ENCODE measurements at places on chromosomes 12 and 14. TPM values are rescaled to one million over a fixed set of nuclear protein-coding genes. Genes with fewer than 3 reads are reported as not detected.

Gene CCDC60
- not detected for total RNA-seq

Gene KERA
- not detected for total RNA-seq

DNA sequence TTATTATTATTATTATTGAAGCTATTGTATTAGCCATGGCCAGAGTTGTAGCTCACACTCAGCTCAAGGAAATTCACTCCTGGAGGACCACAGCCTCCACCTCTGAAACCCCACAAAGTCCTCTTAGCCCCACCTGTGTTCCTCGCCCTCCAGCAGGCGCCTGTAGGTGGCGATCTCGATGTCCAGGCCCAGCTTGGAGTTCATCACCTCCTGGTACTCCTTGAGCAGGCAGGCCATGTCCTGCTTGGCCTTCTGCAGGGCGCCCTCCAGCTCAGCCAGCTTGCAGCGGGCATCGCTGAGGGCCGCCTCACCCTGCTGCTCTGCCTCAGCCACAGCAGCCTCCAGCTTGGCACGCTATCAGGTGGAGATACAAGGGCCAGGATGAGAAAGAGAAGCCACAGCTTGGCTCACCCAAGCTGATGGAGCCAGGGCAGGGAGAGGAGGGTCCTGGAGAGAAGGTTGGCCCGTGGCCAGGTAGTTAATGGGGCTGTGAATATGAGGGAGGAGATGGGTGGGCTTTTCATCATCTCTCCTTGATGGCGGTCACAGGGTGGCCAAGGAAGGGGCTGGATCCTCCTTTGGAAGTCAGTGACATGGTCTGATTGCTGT is 5.1 kb downstream of the KRT85 start:
- H3K36me3 ChIP-seq, result no peaks in the 10 kb centered on the region
- no peak for DNase-seq
- H3K27ac ChIP-seq, result no peak overlapping the region
- peaks cover 12% of the 10 kb centered on the region for H3K4me1 ChIP-seq
- no peaks in the 10 kb centered on the region for H3K27me3 ChIP-seq
- no peak overlapping the region for H3K4me3 ChIP-seq

DNA sequence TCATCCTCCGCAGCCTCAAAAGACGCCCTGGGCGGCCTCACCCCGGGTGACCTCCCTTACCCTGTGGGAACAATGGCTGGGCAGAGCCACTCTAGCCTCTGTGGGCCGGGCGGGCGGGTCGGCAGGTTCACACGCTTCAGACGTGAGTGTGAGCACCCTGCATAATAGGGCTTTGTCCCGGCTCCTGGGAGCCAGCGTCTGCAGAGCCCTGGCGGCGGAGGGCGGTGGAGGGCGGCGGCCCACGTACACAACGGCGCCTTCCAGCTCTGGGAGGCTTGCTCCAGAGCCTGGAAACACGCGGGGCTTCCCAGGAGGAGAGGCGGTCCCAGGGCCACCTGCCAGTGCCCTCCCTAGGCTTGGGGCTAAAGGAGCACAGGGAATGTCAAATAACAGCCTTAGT is 205.6 kb downstream of the BCL11B start:
- no peaks in the 10 kb centered on the region for H3K36me3 ChIP-seq
- no peaks in the 10 kb centered on the region for H3K4me1 ChIP-seq
- DNase-seq, result no peak

Gene TTC7B
- total RNA-seq, result 39.2 TPM

DNA sequence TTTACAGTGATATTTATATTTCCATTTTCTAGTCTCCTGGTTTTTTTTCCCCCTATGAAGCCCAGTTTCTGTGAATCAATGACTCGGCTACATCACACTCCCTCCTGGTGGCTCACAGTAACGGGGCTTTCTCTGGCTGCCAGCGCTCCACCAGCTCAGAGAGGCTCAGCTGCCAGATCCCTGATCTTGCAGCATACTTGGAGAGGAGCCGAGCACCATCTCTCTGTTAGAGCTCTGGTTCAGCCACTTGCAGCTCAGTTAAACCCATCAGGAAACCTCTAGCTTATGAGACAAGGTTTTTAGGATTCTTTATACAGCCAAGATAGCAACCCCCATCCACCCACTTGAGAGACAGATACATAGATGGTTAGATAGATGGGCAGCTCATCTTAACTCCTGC is 74.6 kb downstream of the CIT start:
- no peak for DNase-seq
- H3K4me1 ChIP-seq, result no peaks in the 10 kb centered on the region
- no peak overlapping the region for H3K4me3 ChIP-seq
- H3K27me3 ChIP-seq, result no peaks in the 10 kb centered on the region

- DNase-seq, result no peak
- no peaks in the 10 kb centered on the region for H3K27me3 ChIP-seq
- no peaks in the 10 kb centered on the region for H3K4me1 ChIP-seq
- H3K27ac ChIP-seq, result no peak overlapping the region
- H3K4me3 ChIP-seq, result no peak overlapping the region
Observed at GRCh38 chr12:92339198-92339821, 193.7 kb upstream of the BTG1 start.

- H3K27me3 ChIP-seq, result no peaks in the 10 kb centered on the region
- no peaks in the 10 kb centered on the region for H3K36me3 ChIP-seq
- H3K4me1 ChIP-seq, result peaks cover 16% of the 10 kb centered on the region
Observed at GRCh38 chr12:124677552-124678356, 110.3 kb upstream of the NCOR2 start.

Measured in A673 (cell line).